ENCODE measurements at places on chromosomes 16 and 17.

- no peak for DNase-seq
These were observed 5.5 kb upstream of the SLC7A5 start for GRCh38 chr16:87874639-87875427.

- DNase-seq, result no peak
These were observed 8.1 kb upstream of the ATP6V0C start for GRCh38 chr16:2505695-2506094.

DNA sequence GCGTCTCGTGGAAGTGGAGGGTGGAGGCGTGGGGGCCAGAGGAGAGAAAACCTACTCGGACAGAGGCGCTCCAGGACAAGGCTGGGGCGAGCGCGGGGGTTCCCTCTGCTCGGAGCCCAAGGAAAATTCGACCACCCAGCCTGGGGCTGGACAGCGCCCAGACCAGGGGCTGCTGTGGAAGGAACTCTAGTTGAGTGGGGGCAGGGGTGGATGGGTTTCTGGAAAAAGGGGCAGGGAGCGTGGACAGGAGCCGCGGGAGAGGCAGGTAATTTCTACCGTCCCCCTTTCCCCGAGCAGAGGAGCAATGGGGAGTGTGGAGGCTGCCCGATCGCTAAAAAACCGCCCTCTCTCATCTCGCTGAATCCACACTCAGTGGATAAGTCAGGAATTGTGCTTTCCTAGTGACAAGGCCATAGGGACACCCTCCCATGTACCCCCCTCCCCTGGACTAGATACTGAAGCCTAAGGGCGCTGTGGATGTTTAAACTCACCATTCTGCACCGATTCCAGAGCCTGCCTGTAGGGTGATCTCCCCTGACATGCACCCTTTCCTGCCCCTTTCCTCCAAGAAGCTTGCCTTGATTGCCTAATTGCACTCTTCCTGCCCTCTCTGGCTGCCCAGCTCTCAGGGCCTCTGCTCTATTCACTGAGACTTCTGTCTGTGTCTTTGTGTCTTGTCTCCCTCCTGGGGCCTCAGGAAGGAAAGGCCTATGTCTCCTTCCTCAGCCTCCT, 90.7 kb upstream of the TMEM97 start:
- DNase-seq, result no peak

GRCh38 chr16:85968041-85968920, 69.3 kb downstream of the IRF8 start:
- DNase-seq, result no peak

DNA sequence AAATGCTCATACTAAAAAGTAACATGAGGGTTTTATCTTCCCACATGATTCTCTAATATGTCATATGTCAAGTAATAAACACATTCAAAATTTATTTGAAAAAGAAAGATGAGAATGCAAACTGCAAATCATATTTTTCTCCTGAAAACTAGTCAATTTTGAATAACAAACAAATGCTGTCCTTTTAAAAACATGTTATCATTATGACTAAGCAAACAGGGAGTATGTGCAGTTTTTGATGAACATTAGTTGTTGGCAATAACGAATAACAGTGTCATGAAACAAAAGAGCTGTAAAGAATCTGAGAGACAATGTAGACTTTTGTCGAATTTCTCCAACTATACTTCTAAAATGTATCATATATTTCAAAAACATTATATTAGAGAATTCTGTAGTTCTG, 34.8 kb downstream of the RPGRIP1L start:
- no peak for DNase-seq

DNA sequence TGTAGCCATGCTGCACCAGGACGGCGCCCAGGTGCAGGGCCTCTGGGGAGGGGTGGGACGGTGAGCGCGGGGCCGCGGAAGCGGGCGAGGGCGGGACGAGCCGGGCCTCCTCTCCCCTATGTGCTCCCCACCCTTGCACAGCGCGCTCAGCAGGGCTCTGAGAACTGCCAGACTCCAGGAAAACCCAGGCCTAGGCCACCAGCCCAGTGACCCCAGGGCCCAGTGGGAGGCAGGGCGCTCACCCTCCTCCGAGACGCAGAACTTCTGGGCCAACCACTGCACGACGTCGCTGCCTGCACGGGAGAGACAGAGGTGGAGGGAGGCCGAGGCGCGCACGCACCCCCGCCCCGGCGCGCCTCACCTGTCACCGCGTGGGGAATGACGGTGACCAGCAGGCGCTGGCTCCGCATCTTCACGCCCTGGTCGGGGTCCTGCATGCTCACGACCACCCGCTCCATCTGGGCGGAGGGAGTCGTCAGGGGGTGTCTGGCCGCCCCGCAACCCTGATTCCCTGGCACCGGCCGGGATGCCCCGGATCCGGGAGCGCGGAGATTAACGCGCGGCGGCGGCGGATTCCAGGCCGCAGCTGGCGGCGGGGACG, 603 bp downstream of the RGS11 start:
- DNase-seq, result no peak

DNA sequence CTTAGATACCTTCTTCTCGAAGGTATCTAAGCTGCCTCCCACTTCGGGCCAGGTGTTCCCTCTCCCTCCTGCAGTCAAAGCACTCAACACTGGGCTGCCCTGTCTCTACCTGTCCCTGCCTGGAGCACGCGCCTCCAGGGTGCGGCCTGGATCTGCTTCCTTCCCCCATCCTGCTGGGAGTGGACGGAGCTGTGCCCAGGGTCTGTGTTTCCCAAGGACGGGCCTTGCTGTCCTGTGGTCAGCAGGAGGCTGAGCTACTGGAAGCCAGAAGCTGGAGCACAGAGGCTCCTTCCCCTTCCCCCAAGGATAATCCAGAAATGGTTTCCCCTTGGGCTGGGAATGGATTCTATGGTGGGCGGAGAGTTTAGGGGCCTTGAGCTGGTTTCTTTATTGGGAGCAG, 16.7 kb downstream of the LLGL2 start:
- no peak for DNase-seq

DNA sequence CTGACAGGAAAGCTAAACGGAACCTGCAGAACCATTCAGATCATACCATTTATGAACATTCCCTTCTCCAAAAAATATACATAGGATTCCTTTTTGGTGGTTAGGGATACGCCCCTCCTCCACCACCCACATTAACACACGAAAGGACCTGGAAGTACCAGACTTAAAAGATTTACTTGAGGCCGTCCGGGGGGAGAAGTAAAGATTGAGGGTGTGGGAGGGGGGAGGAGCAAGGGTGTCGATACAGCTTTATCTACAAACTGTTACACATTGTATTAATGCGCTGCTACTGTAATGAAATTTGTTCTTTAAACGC, 537 bp downstream of the PALB2 start:
- DNase-seq, result peak; percentile 15

GRCh38 chr17:69525920-69526841, 111.7 kb downstream of the MAP2K6 start:
- peak; percentile 86 for DNase-seq

- DNase-seq, result no peak
These were observed 602.0 kb upstream of the C16orf82 start for GRCh38 chr16:26464576-26465266.

- no peak for DNase-seq
These were observed 97.1 kb upstream of the RPRML start for GRCh38 chr17:47076171-47076570.

DNA sequence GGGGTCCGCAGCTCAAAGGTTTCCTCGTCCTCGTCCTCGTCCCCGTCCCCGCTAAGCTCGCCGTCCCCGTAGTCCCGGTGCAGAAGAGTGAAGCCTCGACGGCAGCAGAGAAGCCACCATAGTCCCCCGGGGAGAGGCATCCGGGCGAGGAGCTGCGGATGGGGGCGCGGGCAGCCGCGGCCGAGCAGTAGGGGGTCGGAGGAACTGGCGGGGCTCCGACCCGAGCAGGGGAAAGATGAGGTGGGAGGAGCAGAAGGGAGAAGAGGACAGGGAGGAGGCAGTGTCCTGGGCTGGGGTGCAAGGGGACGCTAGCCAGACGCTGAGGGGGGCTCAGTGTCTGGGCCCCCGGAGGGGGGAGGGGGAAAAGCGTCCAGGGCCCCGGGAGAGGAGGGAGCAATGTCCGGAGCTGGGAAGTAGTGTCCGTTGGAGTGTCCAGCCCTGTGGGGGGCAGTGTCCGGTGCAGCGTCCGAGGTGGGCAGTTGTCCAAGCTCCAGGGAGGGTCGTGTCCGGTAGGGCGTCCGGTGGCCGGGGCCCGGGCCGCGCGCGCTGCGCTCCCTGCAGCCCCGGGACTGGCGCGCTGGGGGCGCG, at the start of gene PLEKHH3:
Gene PLEKHH3 (minus strand): TSS at position 571 of the 588 bp plus-strand sequence. CDS start 431 bp downstream, at position 140.
- DNase-seq, result no peak

DNA sequence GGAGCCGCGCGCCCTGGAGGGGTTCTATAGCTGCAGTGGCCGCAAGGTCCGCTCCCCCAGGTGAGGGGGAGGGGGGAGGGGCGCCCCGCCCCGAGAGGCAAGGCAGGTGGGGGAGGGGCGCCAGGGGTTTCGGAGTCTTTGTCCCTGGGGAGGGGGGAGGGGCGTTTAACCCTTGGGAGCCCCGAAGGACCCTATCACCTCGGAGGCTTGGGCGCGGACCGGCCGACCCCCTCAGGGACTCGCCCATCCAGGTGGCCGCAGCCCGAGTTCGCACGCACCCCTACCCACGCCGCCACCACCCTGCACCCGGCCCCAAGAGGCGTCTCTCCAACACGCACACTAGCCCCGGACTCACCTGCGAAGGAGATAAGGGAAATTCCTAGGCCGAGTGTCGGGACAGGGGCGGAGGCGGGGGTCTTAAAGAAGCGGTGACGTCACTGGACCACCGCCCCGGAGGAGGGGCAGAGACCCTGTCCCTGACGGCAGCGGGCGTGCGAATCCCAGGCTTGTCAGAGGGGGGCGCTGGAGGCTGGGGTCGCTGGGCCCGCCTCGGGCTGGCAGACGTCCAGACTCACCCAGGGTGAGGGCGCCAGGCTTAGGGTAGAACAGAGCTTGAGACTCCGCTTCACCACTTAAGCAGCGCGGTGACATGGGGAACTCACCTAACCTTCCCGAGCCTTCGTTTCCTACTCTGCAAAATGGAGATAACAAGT, at the start of gene CLDN6:
Gene CLDN6 (minus strand): TSS at position 390 of the 713 bp plus-strand sequence. CDS start 2,162 bp downstream, outside the sequence.
- no peak for DNase-seq

DNA sequence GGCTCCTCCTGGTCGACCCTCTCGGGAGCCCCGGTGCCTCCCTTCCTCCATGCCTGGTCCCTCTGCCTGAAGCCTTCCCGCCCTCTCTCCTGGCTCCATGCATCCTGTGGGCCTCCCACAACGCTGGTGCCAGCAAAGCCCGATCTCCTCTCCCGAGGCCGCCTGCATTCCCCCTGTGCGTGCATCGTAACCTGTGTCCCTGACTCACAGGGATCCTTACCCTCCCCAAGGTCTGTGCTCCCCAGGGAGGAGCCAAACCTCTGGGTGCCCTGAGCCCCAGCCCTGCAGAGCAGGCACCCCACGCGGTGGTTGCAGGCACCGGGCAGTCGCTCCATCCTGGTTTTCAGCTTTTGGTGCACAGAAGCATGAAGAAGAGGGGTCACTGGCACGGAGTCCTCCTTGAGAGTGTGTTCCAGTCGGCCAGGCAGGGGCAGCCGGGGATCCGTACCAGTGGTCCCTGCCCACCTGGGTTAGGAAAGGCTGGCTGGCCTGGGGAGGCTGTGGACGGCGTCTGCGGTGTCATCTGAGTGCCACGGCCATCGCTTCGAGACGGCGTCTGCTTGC, 1.8 kb upstream of the ENPP7 start:
- no peak for DNase-seq

DNA sequence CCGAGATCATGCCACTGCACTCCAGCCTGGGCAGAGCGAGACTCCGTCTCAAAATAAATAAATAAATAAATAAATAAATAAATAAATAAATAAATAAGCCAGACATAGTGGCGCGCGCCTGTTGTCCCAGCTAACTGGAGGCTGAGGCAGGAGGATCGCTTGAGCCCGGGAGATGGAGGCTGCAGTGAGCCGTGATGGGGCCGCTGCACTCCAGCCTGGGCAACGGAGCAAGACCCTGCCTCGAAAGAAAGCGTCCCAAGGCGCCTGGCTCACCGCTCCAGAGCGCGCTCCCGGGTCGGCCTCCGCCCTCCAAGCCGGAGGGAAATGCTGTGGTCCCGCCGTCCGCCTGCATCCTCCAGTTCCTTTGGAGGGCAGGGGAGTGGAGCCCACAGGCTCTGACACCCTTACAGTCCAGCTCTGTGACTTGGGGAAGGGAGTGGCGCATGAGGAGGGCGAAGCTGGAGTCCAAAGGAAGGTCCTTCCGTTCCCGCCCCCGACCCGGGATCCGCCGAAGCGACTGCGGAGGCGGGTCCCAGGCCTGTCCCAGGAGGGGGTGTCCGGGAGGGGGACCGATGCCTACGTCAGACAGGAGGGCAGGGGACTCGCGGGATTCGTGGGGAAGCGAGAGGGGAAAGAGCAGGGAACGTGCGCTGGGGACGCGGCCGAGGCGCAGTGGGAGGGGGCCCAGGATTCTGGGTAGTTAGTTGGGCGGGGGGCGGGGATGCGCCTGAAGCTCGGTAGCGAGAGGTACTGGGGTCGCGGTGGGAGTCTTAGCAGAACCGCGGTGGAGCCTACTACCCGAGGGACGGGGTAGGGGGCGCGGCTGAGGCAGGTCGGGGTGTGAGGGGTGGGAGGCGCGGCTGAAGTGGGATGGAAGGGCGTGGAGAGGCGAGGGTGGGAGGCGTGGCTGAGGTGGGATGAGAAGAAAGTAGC, 8.4 kb upstream of the TRPV2 start:
- no peak for DNase-seq

- DNase-seq, result no peak
These were observed 579 bp upstream of the CYBA start for GRCh38 chr16:88651276-88651988.

DNA sequence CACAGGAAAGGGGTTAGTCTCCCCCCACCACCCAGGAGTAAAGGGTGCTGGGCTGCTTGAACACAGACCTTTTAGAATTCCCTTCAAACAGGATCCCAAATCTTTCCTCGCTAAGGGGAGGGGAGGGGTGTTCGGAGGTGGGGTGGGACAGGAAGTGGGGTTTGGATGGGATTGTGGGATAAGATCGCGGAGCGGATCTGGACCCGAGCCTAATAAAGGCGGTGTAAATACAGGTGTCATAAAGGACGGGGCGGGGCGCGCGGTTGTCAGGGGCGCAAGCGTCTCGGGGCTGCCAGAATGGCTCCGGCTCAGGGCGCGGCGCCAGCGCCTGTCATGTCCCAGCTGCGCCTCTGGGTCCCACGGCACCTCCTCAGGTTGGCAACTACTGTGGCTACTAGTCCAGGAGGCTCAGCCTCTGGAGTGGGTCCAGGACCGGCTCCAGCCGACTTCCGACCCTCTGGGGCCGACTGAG, 59.8 kb upstream of the FBXO47 start:
- DNase-seq, result no peak

- DNase-seq, result peak; percentile 52
These were observed 919 bp downstream of the N4BP1 start for GRCh38 chr16:48608871-48609651.

- DNase-seq, result no peak
These were observed 98.9 kb downstream of the SDK2 start for GRCh38 chr17:73545109-73546032.

GRCh38 chr16:29710227-29711219, 31.5 kb downstream of the QPRT start:
- peak; percentile 77 for DNase-seq

GRCh38 chr17:71921796-71922195, 199.0 kb upstream of the SOX9 start:
- DNase-seq, result no peak

- DNase-seq, result no peak
These were observed 20.0 kb upstream of the FOXJ1 start for GRCh38 chr17:76160896-76161528.

Measured in cerebellar cortex (tissue), 1 donor.